Testis (tissue), 5 donors: ENCODE measurements at places on chromosomes 7 and 10. TPM values are rescaled to one million over a fixed set of nuclear protein-coding genes. Genes with fewer than 3 reads are reported as not detected.

Gene RNF133
- polyA plus RNA-seq = 53.6 TPM

Gene CPN1
- 2.4 TPM for polyA plus RNA-seq

Gene PLAU
- polyA plus RNA-seq = 13.6 TPM

Gene ERVW-1
- polyA plus RNA-seq = 17.5 TPM

Gene HOXA13
- 0.30 TPM for polyA plus RNA-seq

Gene SRI
- 96.1 TPM for polyA plus RNA-seq

Gene SPDYE6
- 6.7 TPM for polyA plus RNA-seq

Gene HABP2
- 1.9 TPM for polyA plus RNA-seq

Gene DMBT1
- 2.7 TPM for polyA plus RNA-seq

Gene IGFBP3
- polyA plus RNA-seq = 33.1 TPM

Gene C10orf67
- polyA plus RNA-seq = 11.1 TPM

Gene ITIH5
- polyA plus RNA-seq = 28.0 TPM

Gene NEURL1
- 19.8 TPM for polyA plus RNA-seq

Gene LRRC17
- 8.2 TPM for polyA plus RNA-seq

Gene CACNA2D1
- polyA plus RNA-seq = 5.4 TPM

Gene COL1A2
- polyA plus RNA-seq = 979 TPM

Gene FKBP14
- 7.8 TPM for polyA plus RNA-seq

Gene C10orf53
- 139 TPM for polyA plus RNA-seq

Gene SUN3
- polyA plus RNA-seq = 64.5 TPM

Gene DNAH11
- polyA plus RNA-seq = 4.9 TPM

Gene GPR26
- polyA plus RNA-seq = 0.15 TPM

Gene SFTPA2
- not detected for polyA plus RNA-seq

Gene FERD3L
- not detected for polyA plus RNA-seq

Gene LIPK
- polyA plus RNA-seq = not detected

Gene MEST
- 65.2 TPM for polyA plus RNA-seq

Gene GDI2
- polyA plus RNA-seq = 144 TPM

Gene NEUROD6
- polyA plus RNA-seq = not detected

Gene HECTD2
- polyA plus RNA-seq = 9.0 TPM

Gene PAX4
- polyA plus RNA-seq = 0.95 TPM

Gene TRIM74
- polyA plus RNA-seq = 6.5 TPM

Gene HOXA11
- 0.96 TPM for polyA plus RNA-seq

Gene C10orf62
- polyA plus RNA-seq = 304 TPM

Gene RELN
- polyA plus RNA-seq = 5.2 TPM

Gene APBB1IP
- polyA plus RNA-seq = 3.0 TPM

Gene CAV1
- polyA plus RNA-seq = 84.2 TPM

Gene AQP1
- polyA plus RNA-seq = 55.8 TPM

Gene MRC1
- polyA plus RNA-seq = 20.4 TPM

Gene CHCHD3
- polyA plus RNA-seq = 44.0 TPM

Gene ACBD7
- 5.6 TPM for polyA plus RNA-seq

Gene OR2A1
- 0.20 TPM for polyA plus RNA-seq

Gene RSPH10B2
- polyA plus RNA-seq = 55.8 TPM

Gene AEBP1
- 168 TPM for polyA plus RNA-seq

Gene EPHB4
- polyA plus RNA-seq = 30.5 TPM

Gene LRRD1
- 8.7 TPM for polyA plus RNA-seq

Gene GPR146
- polyA plus RNA-seq = 5.3 TPM

Gene NFE2L3
- polyA plus RNA-seq = 4.2 TPM

Gene IFIT2
- polyA plus RNA-seq = 4.3 TPM

Gene NKX1-2
- polyA plus RNA-seq = not detected

Gene PLXDC2
- 27.5 TPM for polyA plus RNA-seq

Gene MAGI2
- polyA plus RNA-seq = 12.4 TPM

Gene CLEC2L
- polyA plus RNA-seq = 1.6 TPM

Gene MMP21
- polyA plus RNA-seq = not detected

Gene MET
- 3.9 TPM for polyA plus RNA-seq

Gene CABCOCO1
- polyA plus RNA-seq = 26.0 TPM
